Transverse colon (tissue), 4 donors: ENCODE measurements at places on chromosomes 16 and 17.

DNA sequence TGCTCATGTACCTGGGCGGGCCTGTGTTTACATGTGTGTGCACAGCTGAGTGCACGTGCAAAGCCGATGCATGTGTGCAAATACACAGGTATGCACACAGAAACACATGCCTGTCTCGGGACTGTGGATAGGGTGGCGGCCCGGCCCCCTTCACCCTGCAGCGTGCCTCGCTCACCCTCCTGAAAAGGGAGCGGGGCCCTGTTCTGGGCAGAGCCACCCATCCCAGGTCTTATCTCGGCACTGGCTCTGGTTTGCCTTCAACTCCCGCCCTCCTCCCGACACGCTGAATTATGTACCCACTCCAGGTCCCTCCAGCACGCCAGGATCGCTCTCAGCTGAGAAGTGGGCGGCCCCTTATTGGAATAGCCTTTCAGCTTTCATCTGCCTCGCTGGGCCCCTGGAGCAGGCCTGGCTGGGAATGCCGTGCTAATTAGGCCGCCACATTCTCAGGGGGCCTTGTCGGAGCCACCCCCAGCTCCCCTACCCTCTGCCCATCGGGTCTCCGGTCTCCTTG lies 77.8 kb downstream of the RTN4RL1 start:
- no peak for DNase-seq

GRCh38 chr17:38436386-38436785 lies 8.1 kb downstream of the ARHGAP23 start:
- DNase-seq = no peak

- DNase-seq = no peak
These were observed 9.9 kb upstream of the GUCY2D start for GRCh38 chr17:7992516-7992915.

- DNase-seq = no peak
These were observed 35.6 kb downstream of the TMEM100 start for GRCh38 chr17:55687037-55687436.

- DNase-seq = no peak
These were observed 9.1 kb upstream of the SIAH1 start for GRCh38 chr16:48394355-48394703.

- DNase-seq = no peak
These were observed 139.8 kb upstream of the SDK2 start for GRCh38 chr17:73783945-73784603.

GRCh38 chr17:5915337-5915736 lies 154.8 kb upstream of the WSCD1 start:
- no peak for DNase-seq

- no peak for DNase-seq
These were observed 65.2 kb upstream of the SMIM36 start for GRCh38 chr17:55576237-55576995.

DNA sequence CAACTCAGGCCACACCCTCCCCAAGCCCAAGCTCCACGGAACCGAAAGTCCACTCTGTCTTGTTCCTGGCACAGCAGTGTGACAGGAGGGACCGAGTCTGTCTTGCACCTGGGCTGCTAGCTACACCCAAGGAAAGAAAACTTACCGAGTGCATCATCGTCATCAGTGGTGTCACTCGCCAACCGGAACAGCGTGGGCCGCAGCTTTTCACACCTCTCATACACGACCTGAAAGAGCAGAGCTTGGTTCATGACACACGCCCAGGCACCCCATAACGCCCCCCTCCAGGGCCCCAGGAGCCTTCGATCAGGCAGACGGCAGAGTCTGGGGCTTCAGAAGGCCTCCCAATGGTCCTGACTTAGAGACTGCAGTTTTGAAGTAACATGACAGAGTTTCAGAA lies 27.5 kb downstream of the GGA2 start:
- no peak for DNase-seq

DNA sequence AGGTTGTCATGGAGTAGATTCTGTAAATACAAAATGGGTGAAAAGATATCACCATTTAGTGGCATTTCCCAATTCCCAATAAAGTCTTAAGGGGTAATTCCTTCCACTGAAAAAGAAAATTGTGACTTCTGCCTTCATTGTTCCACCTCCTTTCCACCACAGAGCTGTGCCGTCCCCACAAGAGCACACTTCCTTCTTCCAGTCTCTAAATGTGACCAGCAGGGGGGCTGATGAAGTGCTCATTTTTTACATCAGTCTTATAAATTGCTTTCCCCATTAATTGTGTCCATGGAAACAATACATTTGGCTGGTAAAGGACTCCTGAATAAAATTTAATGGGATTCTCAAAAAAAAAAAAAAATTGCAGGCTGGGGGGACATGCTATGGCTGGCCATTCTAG lies 260.8 kb upstream of the PSMD7 start:
- DNase-seq = no peak

GRCh38 chr17:74728033-74728701 lies 8.9 kb upstream of the RAB37 start:
- no peak for DNase-seq

DNA sequence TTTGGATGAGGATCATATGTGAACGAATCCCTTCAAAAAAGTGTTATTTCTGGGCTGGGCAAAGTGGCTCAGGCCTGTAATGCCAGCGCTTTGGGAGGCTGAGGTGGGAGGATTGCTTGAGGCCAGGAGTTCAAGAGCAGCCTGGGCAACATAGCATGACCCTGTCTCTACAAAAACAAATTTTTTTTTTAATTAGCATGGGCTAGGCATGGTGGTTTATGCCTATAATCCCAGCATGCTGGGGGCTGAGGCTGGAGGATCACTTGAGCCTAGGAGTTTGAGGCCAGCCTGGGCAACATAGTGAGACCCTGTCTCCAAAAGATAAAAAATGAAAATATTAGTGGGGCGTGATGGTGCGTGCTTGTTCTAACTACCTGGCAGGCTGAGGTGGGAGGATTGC lies 4.6 kb downstream of the TAOK1 start:
- no peak for DNase-seq

DNA sequence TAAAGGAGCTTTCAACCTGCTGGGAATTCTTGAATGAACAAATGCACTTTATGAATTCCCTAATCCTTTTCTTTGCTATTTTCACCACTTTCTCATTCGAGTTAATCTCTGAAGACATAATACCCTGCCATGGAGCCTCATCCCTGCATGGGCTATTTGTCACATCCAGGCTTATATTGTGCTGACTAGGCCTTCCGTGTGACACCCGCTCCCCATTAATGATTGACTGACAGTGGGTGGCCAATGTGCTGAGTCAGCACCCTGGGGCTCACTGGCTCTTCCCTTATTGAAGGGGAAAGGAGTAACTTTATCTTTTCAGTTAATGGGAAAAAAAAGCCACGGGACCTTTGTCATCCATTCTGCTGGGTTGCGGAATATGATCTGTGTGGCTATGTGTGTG lies 1024.8 kb upstream of the EEF2KMT start:
- DNase-seq = no peak

DNA sequence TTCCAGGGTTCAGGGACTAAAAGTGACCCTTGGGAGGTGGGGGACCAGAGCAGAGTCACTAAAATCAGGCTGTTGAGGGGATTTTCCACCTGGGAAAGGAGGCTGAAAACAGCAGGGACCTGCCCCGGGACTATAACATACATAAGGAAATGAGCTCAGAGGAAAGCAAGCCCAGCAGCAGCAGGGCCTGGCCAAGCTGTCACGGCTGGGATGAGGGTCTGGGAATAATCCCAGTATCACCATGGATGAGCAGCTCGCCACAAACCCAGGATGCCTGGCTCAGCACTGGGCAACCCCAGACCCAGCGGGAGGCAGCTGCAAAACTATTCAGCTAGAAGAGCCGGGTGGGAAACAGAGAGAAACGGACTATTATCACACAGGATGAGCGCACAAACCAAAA lies 72.4 kb downstream of the RPH3AL start:
- no peak for DNase-seq

DNA sequence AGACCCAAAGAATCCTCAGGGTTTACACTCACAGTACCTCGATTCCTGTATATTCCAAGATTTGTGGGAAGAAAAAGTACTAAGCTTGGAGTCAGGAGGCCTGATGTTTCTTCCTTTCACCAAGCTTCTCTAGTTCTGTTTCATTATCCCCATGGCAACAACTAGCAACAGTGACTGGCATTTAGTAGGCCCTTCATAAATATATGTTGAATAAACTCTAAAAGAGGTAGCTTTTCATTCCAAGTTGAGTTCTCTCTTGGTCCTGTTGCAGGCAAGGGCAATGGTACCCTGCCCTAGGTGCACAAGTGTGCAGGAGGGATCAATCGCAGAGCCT lies 527 bp upstream of the UBE2Z start:
- DNase-seq = no peak

GRCh38 chr17:21140911-21141310 lies 14.1 kb downstream of the DHRS7B start:
- no peak for DNase-seq

GRCh38 chr16:25834101-25834500 lies 142.3 kb downstream of the HS3ST4 start:
- no peak for DNase-seq

GRCh38 chr17:35486920-35487732 lies 38.6 kb upstream of the SLFN13 start:
- peak; percentile 53 for DNase-seq

- DNase-seq = no peak
These were observed 22.6 kb upstream of the CBFA2T3 start for GRCh38 chr16:88999457-89000206.

DNA sequence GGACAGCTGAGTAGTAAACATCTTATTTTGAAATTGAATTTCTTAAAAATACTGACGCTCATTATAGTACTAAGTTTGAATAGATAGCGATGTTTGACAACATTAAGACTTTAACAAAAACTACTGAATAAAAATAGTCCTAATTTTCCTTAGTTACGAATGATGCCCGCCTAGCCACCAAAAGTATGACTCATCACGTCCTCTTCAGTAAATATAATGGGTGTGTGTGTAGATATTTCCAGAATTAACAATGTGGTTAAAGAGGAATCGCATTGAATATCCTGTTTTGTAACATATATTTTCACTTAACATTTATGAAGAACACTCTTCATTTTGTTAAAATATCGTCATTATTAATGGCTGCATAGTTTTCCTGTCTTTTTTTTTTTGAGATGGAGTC lies 187.6 kb downstream of the MYO1D start:
- DNase-seq = no peak

- peak; percentile 66 for DNase-seq
These were observed 44.9 kb upstream of the DNAJA2 start for GRCh38 chr16:47018223-47018891.

DNA sequence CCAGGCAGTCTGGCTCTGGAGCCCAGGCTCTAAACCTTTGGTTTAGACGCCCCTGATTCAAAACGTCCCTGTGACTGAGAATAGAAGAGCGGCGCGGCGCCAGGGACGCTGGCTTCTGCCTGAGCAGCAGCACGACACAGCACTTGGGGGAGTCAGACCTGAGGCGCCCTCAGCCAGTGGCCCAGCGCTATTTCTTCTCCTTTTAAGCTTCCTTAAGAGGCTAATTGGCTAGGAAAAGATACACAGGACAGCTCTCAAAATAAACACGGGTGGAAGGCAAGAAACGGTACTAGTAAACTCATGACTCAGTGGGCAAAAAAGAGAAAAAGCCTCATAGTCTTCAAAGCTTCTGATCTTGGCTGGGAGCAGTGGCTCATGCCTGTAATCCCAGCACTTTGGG lies 34.9 kb downstream of the GTF3C1 start:
- DNase-seq = no peak

GRCh38 chr17:66228887-66229782 lies at the start of gene APOH:
Gene APOH, minus strand, starts transcription at chr17:66229415. Its CDS starts 36 bp downstream, at chr17:66229379.
- DNase-seq = no peak

DNA sequence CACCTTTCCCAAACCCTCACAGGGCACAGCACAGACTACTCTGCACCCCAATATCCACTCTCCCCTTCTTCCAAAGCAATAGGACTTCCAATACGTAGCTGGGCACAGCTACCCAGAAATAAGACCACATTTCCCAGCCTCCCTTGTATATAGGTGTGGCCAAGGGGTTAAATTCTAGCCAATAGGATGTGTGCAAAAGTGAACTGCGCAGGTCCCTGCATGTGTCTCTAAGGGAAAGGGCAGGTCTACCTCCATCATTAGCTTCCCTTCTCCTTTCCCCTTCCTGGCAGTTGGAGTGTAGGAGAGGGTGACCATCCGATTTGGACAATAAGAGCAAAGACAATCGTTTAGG lies 25.5 kb upstream of the SNN start:
- DNase-seq = no peak

DNA sequence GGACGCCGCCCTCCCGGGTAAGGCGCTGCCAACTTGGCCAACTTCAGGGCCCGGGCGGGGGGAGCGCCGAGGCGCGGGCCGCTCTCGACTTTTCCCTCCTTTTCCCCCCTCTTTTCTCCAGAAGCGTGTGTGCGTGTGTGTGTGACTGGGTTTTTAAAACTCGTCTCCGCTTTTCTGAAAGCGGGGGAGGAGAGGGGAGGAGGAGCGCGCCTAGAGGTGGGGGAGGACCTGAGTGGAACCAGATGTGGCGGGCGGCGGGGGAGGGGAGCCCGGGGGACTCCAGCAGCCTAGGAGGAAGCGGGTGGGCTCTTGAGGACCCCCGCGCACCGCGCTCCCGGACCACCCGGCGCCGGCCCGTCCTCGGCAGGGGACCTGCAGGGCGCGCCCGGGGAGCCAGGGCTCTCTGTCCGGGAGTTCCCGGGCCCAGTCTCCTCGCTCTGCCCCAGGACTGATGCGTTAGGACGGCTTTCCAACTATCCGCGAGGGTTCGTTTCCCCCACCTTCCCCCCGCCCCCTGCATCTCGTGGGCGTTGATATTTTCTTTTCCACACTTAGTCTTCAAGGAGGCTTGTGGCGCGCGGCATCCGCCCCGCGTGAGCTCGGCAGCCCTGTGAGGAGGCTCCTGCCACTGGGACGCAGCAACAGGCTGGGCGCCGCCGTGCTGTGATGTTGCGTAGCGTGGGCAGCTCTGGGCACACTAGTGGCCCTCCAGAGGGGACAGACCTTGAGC lies 599 bp downstream of the MRC2 start:
- peak; percentile 28 for DNase-seq

GRCh38 chr17:77182205-77183172 lies 41.7 kb downstream of the SEC14L1 start:
- no peak for DNase-seq

- no peak for DNase-seq
These were observed 29.0 kb downstream of the TRPV2 start for GRCh38 chr17:16444258-16444886.

DNA sequence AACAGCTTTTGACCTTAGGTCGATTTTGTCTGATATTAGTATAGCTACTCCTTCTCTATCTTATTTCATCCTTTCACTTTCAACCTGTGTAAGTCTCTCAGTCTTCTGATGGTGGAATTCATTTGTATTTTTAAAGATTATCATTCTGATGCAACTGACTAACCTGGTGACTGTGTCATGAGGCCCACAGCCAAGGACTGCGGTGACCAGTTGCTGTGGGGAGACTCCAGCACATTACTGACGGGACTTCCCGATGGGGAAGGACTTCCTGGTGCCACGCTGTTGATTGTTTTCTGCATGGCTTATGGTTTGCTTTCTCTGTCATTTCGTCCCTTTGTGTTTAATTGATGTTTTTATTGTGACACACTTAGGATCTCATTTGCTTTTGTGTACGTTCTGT lies 34.2 kb downstream of the RMI2 start:
- DNase-seq = no peak
